ENCODE measurements at places on chromosomes 6 and 20.
A peak's percentile ranks its signal among the peaks of the same experiment; 100 is the strongest.

GRCh38 chr20:12399110-12399836 lies 481.6 kb downstream of the BTBD3 start:
- no peak for DNase-seq

GRCh38 chr20:13220194-13220903 lies 725 bp upstream of the ISM1 start:
- DNase-seq, result no peak

DNA sequence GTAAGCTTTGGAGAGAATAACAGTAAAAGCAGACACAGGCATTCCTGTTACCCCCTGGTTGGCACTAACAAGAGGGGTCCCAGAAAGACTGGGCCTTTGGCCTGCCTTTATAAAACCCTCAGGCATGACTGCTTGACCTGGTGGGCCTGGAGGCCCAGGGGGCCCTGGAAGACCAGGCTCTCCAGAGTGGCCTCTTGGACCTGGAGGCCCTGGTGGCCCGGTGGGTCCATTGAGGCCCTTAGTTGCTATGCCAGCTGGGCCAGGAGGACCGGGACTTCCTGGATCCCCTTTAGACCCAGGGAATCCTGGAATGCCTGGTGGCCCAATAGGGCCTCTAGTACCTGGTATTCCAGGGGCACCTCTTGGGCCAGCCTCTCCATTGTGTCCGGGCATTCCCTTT lies 5.5 kb downstream of the COL10A1 start:
- no peak for DNase-seq

GRCh38 chr6:141464490-141464889 lies 668.2 kb upstream of the GJE1 start:
- DNase-seq, result no peak

GRCh38 chr6:44076356-44077213 lies 50.7 kb downstream of the MRPL14 start:
- DNase-seq, result no peak

DNA sequence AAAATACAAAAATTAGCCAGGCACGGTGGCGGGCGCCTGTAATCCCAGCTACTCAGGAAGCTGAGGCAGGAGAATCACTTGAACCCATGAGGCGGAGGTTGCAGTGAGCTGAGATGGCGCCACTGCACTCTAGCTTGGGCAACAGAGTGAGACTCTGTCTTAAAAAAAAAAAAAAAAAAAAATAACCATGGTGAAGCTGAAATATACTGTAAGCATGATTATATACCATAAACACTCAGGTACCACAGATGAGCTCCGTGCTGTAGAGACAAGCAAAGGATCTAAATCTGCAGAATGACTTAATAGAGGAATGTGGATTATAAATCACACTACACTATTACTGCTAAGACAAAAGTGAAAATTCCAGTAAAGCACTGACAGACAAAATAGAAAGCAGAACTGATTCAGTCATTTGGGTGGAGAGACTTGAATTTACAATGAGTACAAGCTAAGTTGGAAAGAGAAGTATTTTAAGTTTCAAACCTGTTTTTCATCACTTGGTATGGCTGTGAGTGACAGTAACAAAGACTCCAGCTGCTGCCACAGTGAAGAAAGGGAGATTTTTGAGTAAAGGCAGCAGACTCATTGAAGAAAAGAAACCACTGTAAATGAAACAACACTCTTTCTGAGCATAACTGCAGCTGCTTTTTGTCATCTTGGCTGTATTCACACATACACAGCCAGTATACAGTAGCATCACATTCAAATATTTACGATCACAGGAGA lies 322.1 kb downstream of the RNGTT start:
- DNase-seq, result no peak

DNA sequence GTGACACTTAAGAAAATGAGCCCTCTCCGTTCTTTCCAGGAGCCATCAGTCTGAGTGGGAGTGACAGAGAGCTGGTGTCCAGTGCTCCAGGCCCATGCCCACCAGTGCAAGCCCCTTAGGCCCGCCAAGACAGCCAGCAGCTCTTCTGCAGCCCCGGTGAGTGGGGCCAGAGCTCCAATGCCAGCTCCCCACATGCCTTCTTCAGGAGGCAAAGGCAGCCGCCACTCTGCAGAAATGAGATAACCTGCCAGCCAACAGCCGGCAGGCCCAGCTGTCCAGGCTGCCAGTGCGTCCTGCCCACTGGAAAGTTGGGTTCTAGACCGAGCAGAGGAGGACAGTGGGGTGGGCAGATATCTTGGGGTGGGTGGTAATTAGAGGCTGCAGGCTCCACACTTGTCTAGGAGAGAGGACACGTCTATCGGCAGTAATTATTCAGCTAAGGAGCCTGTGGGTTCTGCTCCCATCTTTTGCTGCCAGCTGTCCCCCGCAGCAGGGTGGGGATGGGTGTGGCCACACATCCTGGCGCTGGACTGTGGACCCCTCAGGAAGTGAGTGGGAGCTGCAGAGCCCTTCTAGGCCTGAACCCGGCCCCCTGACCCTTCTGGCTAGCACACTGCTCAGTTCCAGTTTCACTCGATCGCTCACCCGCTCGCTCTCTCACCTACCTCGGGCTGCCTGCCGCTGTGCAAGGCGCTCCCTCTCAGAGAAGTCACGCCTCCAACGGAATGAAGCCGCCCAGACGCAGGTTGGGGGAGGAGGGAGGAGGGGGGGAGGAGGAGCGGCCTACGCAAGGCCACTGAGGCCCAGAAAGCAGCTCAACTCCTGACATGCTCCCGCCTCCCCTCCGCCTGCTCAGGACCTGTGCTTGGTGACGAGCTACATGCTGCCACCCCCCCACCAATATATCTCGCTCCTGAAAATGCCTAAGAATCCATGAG lies 3.6 kb downstream of the GRM4 start:
- no peak for DNase-seq

- DNase-seq, result no peak
Observed at GRCh38 chr20:8152847-8153246, 20.8 kb downstream of the PLCB1 start.

DNA sequence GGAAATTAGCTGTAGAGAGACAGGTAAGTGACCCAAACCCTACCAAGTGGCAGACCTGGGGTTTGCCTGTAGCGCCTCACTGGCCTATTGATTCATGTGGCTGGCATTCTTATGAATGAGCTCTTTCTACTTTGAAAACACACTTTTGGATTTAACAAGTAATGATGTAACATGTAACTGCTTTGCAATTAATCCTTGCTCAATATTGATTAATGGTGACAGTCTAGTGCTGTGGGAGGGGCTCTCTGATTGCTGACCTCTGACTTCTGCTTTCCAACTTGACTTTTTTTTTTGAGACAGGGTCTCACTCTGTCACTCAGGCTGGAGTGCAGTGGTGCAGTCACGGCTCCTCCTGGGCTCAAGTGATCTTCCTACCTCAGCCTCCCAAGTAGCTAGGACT lies 82.7 kb downstream of the TIAM2 start:
- no peak for DNase-seq

DNA sequence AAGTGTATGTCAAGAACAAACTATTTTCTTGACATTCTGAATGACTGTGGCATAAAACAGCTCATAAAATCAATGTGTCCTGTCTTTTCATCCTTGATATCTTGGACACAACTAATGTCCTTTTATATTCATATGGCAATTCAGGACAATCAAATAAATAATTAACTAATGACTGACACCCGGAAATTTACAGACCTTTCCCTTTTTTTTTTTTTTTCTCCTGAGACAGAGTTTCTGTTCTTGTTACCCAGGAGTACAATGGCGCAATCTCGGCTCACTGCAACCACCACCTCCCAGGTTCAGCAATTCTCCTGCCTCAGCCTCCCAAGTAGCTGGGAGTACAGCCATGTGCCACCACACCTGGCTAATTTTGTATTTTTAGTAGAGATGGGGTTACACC lies 107.1 kb upstream of the LGSN start:
- DNase-seq, result no peak

DNA sequence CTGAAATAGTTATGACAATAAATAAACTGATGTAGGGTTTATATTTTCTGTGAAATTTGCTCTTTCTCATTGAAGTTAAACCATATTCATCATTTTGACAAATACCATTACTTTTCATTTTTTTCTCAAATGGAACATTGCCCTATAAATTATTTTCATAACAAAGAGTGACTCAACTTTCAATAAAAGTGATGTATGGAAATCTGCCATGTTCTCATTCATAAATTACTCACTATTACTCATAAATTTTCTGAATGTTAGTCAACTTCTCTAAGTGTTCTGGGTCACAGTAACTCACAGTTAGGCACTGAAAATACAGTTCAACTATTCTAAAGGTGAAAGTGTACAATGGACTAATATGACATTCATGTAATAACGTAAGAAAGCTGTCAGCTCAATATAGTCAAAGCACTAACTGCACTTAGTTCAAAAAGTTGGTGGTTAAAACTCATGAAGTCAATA lies 19.0 kb upstream of the STX11 start:
- DNase-seq, result no peak

DNA sequence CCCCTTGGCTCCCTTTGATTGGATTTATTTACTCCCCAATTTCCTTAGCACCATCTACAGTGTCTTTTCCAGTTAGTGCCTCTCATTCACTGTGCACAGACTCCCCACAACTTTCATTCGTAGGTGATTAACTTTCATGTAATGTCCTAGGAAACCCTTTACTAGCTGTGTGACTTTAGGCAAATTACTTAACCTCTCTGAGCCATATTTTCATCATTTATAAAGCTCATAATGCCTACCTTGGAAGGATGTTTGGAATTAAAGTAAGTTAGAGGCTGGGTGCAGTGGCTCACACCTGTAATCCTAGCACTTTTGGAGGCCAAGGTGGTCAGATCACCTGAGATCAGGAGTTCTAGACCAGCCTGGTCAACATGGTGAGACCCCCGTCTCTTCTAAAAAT lies 20.1 kb downstream of the C6orf15 start:
- no peak for DNase-seq

DNA sequence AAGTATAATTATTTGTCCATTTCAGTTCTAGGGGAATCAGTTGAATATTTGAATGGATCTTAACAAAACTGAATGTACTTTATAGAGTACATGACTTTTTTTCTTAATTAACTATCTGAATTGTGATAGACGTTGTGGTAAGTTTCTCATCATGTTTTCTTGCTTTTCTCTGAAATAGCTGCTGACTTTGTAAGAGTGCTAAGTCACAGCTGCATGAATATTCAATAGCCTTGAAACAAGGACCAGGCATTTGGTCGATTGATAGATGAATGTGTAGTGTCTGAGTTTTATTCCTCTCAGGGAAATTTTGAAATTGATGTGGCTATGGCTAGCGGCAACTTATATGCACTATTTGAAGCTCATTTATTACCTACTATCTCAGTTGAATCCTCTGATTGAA lies 56.0 kb downstream of the ADGRB3 start:
- no peak for DNase-seq

- DNase-seq, result no peak
Observed at GRCh38 chr6:25124216-25124715, 154.9 kb upstream of the CARMIL1 start.

- DNase-seq, result no peak
Observed at GRCh38 chr20:59403962-59404314, 103.5 kb downstream of the EDN3 start.

DNA sequence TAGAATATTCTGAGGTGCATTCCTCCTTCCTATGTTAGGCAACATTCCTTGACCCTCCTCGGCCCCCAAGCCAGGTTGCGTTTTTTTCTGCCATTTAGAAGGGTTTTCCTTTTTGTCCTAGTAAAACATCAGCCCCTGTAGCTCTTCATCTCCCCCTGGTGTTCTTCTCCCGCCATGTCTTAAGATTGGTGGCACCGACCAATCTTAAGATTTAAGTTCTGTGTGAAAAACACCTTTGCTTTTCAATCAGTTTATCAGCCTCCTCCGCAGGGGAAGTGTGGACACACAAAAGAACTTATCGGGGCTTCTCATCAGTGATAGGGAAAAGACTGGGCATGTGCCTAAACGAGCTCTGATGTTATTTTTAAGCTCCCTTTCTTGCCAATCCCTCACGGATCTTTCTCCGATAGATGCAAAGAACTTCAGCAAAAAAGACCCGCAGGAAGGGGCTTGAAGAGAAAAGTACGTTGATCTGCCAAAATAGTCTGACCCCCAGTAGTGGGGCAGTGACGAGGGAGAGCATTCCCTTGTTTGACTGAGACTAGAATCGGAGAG lies 719 bp upstream of the EDN1 start:
- no peak for DNase-seq

- DNase-seq, result no peak
Observed at GRCh38 chr6:100509101-100509500, 44.4 kb upstream of the SIM1 start.

GRCh38 chr20:61120595-61121515 lies 131.2 kb upstream of the CDH4 start:
- DNase-seq, result peak; percentile 57

GRCh38 chr20:38875175-38875993 lies 50.8 kb upstream of the FAM83D start:
- DNase-seq, result no peak

DNA sequence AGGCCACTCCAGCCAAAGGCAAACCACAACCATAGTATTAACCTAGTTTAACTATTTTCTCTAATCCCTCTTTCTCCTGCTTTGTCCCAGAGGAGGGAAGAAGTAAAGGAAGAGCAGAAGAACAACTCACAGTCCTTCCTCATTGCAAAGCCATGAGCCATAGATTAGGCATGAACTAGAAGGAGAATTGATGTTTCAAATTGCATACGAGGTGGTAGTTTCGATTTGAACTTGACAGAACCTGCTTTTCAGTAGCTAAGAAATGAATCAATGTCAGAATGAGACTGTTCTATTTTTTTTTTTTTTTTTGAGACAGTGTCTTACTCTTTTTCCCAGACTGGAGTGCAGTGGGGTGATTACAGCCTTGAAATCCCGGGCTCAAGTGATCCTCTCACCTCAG lies 48.3 kb downstream of the PROKR2 start:
- DNase-seq, result no peak

GRCh38 chr20:23867152-23867776 lies 12.3 kb downstream of the CST5 start:
- no peak for DNase-seq

DNA sequence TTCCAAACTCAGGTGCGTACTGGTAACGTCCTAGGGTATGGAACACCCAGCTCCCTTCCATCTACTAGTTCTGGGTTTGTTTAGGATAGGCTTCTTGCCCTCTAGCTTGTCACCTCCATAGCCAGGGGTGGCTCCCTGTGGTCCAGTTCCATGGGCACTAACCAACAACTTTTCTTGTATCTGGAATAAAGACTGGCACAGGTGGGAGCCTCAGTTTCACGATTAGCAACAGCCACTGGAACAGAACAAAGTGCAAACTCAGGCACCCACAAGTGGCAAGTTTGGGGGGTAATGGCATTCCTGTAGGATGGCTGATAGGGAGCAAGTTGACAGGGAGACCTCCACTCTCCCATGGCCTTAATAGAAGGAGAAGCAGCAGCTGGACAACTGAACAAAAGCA lies 5.6 kb upstream of the APMAP start:
- DNase-seq, result no peak
